ENCODE measurements at places on chromosomes 16 and 17. TPM values are rescaled to one million over a fixed set of nuclear protein-coding genes. Genes with fewer than 3 reads are reported as not detected.

Gene THUMPD1
- 20.8 TPM for total RNA-seq

Gene FBXL16
- 2.6 TPM for total RNA-seq

Gene TMC7
- 9.2 TPM for total RNA-seq

Gene CMTM2
- total RNA-seq = not detected

Gene TMIGD1
- total RNA-seq = not detected

Gene KANSL1
- total RNA-seq = 22.2 TPM

Gene CACNG4
- total RNA-seq = 11.9 TPM

Gene EPX
- not detected for total RNA-seq

Gene TP53TG3D
- 1.7 TPM for total RNA-seq

Gene CETP
- not detected for total RNA-seq

Gene HBA2
- total RNA-seq = 0.40 TPM

Gene ACAP1
- total RNA-seq = 1.9 TPM

Gene KRT34
- total RNA-seq = 0.35 TPM

Gene MAPK7
- total RNA-seq = 20.6 TPM

Gene OR3A3
- not detected for total RNA-seq

Gene CLDN7
- 0.69 TPM for total RNA-seq

Gene MYL4
- not detected for total RNA-seq

Gene CCDC200
- total RNA-seq = not detected

Gene EVPL
- 17.5 TPM for total RNA-seq

Gene PLLP
- 1.7 TPM for total RNA-seq

Gene TRIM37
- 22.1 TPM for total RNA-seq

Gene TNS4
- total RNA-seq = 86.7 TPM

Gene TMEM256
- total RNA-seq = 181 TPM

Gene EIF5A
- 1,638 TPM for total RNA-seq

Gene ELOB
- 472 TPM for total RNA-seq
